ENCODE measurements at places on chromosomes 5 and 9. TPM values are rescaled to one million over a fixed set of nuclear protein-coding genes. Genes with fewer than 3 reads are reported as not detected.

Gene FXN
- 0.99 TPM for total RNA-seq

Gene CDH6
- 9.8 TPM for total RNA-seq

Gene ZNF879
- total RNA-seq = 7.1 TPM

Gene GPR107
- total RNA-seq = 27.6 TPM

Gene KCNV2
- total RNA-seq = not detected

Gene SYNPO
- total RNA-seq = 6.6 TPM

Gene XPA
- 6.4 TPM for total RNA-seq

Gene CFAP77
- total RNA-seq = 0.26 TPM

Gene PCSK1
- total RNA-seq = not detected

Gene PCDHGC3
- 59.0 TPM for total RNA-seq

Gene OR1J2
- total RNA-seq = 0.33 TPM

Gene MVB12B
- total RNA-seq = 2.3 TPM

Gene ASS1
- total RNA-seq = 223 TPM

Gene NOP16
- total RNA-seq = 10.3 TPM

Gene LURAP1L
- total RNA-seq = 87.6 TPM

Gene TSSK1B
- 0.50 TPM for total RNA-seq

Gene NIPAL4
- 0.17 TPM for total RNA-seq

Measured in fibroblast of lung (primary cell).